ENCODE measurements at places on chromosomes 3 and 15. TPM values are rescaled to one million over a fixed set of nuclear protein-coding genes. Genes with fewer than 3 reads are reported as not detected.

Gene NPAP1
- total RNA-seq, result not detected

Gene SCN11A
- 0.05 TPM for total RNA-seq

Gene PGBD4
- total RNA-seq, result 4.1 TPM

Gene NAA80
- 28.9 TPM for total RNA-seq

Gene STAC
- 0.15 TPM for total RNA-seq

Gene PPP1R14D
- not detected for total RNA-seq

Gene DUOXA2
- total RNA-seq, result not detected

Gene WDR53
- 19.5 TPM for total RNA-seq

Gene FRMD5
- not detected for total RNA-seq

Gene RGMA
- 0.15 TPM for total RNA-seq

Gene ZNF385D
- not detected for total RNA-seq

Gene USP3
- 62.7 TPM for total RNA-seq

Gene INSYN1
- total RNA-seq, result not detected

Gene LOXL1
- 3.4 TPM for total RNA-seq

Gene SEC22A
- 15.8 TPM for total RNA-seq

Gene TRPC1
- 1.2 TPM for total RNA-seq

Gene ANKRD34C
- total RNA-seq, result not detected

Gene SV2B
- total RNA-seq, result 0.02 TPM

Gene TNNC1
- total RNA-seq, result 2.1 TPM

Gene CCR1
- total RNA-seq, result 6.6 TPM

Gene IL5RA
- not detected for total RNA-seq

Gene ADCY5
- total RNA-seq, result not detected

Gene FOXB1
- total RNA-seq, result 0.57 TPM

Gene SLC28A1
- total RNA-seq, result not detected

Gene IQGAP1
- total RNA-seq, result 222 TPM

Gene CRBN
- total RNA-seq, result 69.7 TPM

Gene CCDC39
- not detected for total RNA-seq

Gene TMF1
- total RNA-seq, result 43.0 TPM

Gene SMCO1
- not detected for total RNA-seq

Gene RBP2
- not detected for total RNA-seq

Gene SKOR1
- total RNA-seq, result 0.30 TPM

Gene MUSTN1
- not detected for total RNA-seq

Gene ASB14
- total RNA-seq, result not detected

Gene RTP1
- total RNA-seq, result not detected

Gene CCR8
- total RNA-seq, result 1.9 TPM

Gene A4GNT
- total RNA-seq, result not detected

Gene PARP15
- total RNA-seq, result 40.9 TPM

Gene FHIT
- total RNA-seq, result 41.2 TPM

Gene SLC22A13
- total RNA-seq, result 0.37 TPM

Gene GOLGA8M
- total RNA-seq, result 1.8 TPM

Gene EDEM1
- total RNA-seq, result 94.1 TPM

Measured in activated CD4-positive, alpha-beta T cell treated with anti-CD3 and anti-CD28 coated beads, Interleukin-2, amount 10 ng/mL, durations not matched to agents 7 days and 5 days (primary cell).